ENCODE measurements at places on chromosomes 11 and 22. TPM values are rescaled to one million over a fixed set of nuclear protein-coding genes. Genes with fewer than 3 reads are reported as not detected.

The MUC2 gene
- not detected for total RNA-seq

The GSTT2B gene
- not detected for total RNA-seq

- H3K4me3 ChIP-seq: no peak overlapping the region
- no peak for DNase-seq
- H3K27me3 ChIP-seq: no peaks in the 10 kb centered on the region
- H3K36me3 ChIP-seq: no peaks in the 10 kb centered on the region
Observed at GRCh38 chr11:122344215-122344614, 228.2 kb upstream of the BLID start.

GRCh38 chr11:92246630-92247029 lies 22.0 kb downstream of the FAT3 start:
- no peaks in the 10 kb centered on the region for H3K36me3 ChIP-seq
- no peak for DNase-seq
- no peaks in the 10 kb centered on the region for H3K27me3 ChIP-seq

DNA sequence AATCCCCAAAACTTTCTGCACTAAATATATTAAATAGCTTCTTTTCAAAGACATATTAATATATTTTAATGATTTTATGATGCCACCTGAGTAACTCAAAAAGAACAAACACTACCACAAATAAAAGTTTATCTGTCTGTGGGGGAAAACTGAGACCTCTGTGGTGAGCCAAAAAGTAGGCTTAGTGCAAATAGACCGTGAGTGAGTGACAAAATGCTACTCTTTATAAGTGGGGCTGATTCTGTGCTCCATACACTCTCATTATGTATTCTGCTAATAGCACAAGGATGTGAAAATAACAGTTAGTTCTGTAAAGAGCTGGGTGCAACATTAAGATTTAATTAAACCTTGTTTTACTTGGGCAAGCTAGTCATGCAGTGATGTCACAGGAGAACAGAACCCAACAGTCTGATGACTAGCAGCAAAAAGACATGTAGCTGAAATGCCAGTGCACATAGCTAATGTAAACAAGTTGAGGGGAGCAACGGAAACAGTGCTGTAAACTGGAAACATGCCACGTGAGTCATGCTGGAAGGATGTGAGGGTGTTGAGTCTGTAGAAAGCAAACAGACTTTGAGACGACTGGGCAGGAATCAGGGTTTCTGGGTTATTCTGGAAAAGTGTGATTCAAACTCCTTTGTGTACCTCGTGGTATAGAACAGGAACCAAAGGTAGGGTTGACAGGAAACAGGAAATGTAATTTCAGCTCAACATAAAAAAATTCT lies 1130.4 kb downstream of the LRRC4C start:
- H3K36me3 ChIP-seq: no peaks in the 10 kb centered on the region
- H3K4me3 ChIP-seq: no peak overlapping the region
- H3K27ac ChIP-seq: no peak overlapping the region
- no peak for DNase-seq
- H3K27me3 ChIP-seq: no peaks in the 10 kb centered on the region

GRCh38 chr11:61098778-61099177 lies 3.5 kb upstream of the CD5 start:
- no peak overlapping the region for H3K4me3 ChIP-seq
- H3K27me3 ChIP-seq: no peaks in the 10 kb centered on the region
- H3K27ac ChIP-seq: no peak overlapping the region
- H3K4me1 ChIP-seq: peaks cover 28% of the 10 kb centered on the region
- H3K36me3 ChIP-seq: no peaks in the 10 kb centered on the region

DNA sequence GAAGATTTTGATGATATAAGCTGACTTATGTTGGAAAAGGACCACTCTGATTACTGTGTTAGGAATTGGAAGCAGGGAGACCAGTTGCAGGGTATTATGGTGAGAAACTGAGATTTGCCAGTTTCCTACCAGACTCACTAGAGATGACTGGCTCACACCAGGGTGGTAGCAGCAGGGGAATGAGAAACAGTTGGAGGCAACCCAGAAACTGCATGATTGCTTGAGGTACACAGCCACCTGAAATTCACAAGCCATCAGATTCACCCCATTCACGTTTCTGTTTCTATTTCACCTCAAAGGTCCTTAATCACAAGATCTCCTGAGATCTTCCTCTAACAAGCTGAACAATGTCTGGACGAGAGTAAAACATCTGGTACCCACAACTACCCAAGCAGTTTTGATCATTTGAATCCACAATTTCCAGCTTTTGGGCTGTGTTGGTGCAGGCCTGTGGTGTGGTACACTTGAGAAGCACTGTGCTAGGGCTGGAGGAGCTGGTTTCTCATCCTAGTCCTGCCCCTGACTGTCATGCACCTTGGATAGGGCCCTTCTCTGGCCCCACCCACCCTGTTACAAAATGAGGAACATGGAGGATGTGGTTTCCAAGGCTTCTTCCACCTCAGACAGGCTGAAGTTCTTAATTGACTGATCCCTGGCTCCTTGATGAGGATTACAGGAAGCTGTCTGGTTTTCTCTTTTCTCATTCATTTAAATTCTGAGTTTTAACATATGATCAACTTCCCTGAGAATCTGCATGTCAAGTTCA lies 233.4 kb downstream of the INSC start:
- no peaks in the 10 kb centered on the region for H3K4me1 ChIP-seq
- H3K36me3 ChIP-seq: no peaks in the 10 kb centered on the region
- DNase-seq: no peak
- H3K27me3 ChIP-seq: no peaks in the 10 kb centered on the region
- no peak overlapping the region for H3K27ac ChIP-seq
- no peak overlapping the region for H3K4me3 ChIP-seq

- peaks cover 23% of the 10 kb centered on the region for H3K27me3 ChIP-seq
- no peak overlapping the region for H3K4me3 ChIP-seq
- H3K36me3 ChIP-seq: no peaks in the 10 kb centered on the region
- H3K27ac ChIP-seq: no peak overlapping the region
Observed at GRCh38 chr22:50262460-50262911, 1.0 kb upstream of the MAPK12 start.

DNA sequence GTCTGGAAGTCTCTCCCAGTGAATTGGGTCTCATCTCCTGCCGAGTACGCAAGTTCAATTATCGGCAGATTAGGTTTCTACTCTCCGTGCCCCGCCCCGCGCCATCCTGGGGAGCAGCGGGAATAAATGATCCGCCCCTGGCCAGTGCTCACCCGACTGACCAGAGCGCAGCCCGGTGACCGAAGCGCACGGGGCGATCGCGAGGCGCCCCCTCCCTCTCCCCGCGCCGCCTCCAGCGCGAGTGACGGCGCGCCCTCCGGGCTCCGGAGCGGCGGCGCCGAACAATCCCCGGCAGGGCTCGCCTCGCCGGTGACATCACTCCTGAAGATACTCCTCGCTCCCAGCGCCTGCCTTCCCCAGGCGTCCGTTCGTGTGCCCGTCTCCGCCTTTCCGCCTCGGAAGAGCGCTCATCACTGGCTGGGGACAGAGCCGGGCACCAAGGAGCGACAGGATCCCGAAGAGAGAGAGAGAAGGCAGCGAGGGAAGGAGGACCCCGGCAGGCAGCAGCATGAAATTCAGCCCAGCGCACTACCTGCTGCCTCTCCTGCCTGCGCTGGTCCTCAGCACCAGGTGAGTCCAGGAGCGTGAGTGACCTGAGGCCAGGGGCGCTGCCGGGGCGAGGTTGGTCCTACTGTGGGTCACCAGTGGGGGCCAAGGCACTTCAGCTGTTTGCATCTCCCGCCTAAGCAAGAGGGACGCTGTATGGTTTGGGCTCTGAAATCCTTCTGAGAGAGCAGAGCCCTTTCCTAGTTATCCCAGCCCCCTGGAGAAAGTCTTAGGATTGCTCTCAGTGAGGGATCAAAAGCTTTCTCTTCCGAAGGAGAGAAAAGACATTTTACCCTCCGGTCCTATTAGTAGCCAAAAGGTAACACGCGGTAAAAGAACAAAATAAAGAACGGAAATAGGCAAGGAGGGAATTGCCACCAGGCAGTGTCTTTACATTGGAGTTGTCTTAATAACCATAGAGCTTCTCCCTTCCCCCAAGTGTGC lies at the start of gene LUZP2:
Gene LUZP2 (plus strand): TSS at position 318 of the 990 bp plus-strand sequence.
- H3K36me3 ChIP-seq: no peaks in the 10 kb centered on the region
- peaks cover 3% of the 10 kb centered on the region for H3K27me3 ChIP-seq
- no peak for DNase-seq
- no peak within 1 kb of the TSS for H3K27ac ChIP-seq
- H3K4me3 ChIP-seq: no peak within 1 kb of the TSS

- no peaks in the 10 kb centered on the region for H3K27me3 ChIP-seq
- H3K27ac ChIP-seq: no peak overlapping the region
- H3K4me3 ChIP-seq: no peak overlapping the region
- no peak for DNase-seq
- H3K36me3 ChIP-seq: peaks cover 53% of the 10 kb centered on the region
Observed at GRCh38 chr11:12216671-12217374, 106.4 kb downstream of the MICAL2 start.

The GRM5 gene
- total RNA-seq: not detected

DNA sequence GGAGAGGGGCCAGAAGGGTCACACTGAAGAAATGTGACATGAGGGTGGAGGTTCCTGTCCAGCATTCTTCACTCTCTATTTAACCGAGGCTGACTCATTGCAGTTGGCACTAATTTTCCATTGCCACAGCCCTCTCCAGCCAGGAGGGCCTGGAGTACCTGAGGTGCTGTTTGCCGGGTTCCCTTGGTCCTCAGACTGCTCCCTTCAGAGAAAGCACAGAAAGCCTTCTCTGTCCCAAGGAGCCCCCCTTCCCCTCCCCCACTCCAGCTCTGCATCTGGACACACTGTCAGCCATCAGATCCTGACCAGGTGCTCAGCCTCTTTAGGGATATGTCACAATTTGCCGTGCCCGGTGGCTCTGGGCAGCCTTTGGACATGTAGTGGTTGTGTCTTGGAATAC lies 3.2 kb upstream of the C11orf91 start:
- H3K27ac ChIP-seq: no peak overlapping the region
- no peaks in the 10 kb centered on the region for H3K27me3 ChIP-seq
- H3K36me3 ChIP-seq: no peaks in the 10 kb centered on the region
- peaks cover 17% of the 10 kb centered on the region for H3K4me1 ChIP-seq
- H3K4me3 ChIP-seq: no peak overlapping the region

DNA sequence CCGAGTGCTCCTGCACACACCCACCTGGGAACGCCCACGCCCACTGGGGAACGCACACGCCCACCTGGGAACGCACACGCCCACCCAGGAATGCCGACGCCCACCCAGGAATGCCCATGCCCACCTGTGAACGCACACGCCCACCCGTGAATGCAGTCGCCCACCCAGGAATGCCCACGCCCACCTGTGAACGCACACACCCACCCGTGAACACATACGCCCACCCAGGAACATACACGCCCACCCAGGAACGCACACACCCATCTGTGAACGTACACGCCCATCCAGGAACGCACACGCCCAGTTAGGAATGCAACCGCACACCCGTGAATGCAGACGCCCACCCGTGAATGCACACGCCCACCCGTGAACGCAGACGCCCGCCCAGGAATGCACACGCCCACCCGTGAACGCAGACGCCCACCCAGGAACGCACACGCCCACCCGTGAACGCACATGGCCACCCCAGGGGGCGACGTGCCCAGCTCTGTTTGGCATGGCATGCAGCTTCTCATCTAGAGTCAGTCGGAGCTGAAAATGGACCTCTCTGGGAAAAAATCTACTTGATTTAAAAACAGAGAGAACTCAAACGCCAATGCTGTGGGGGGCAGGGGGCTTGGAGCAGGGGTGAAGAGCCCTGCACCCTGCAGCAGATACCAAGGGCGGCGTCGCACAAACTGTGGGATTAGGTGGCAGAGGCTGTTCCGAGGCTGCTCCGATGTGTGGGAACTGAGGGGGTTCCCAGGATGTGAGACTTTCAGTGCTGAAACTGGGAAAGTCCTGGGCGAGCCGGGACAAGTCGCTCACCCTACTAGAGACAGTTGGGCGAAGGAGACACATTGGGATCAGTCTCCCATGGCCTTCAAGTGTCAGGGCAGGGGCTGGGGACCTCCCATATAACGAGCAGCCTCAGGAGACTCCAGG lies 83.3 kb downstream of the MYEOV start:
- H3K4me3 ChIP-seq: no peak overlapping the region
- H3K27ac ChIP-seq: no peak overlapping the region
- H3K4me1 ChIP-seq: no peaks in the 10 kb centered on the region
- no peak for DNase-seq

The FZD4 gene
- total RNA-seq: not detected

GRCh38 chr11:70755410-70756158 lies 357.3 kb downstream of the CTTN start:
- H3K27ac ChIP-seq: no peak overlapping the region
- H3K4me3 ChIP-seq: no peak overlapping the region
- H3K4me1 ChIP-seq: peaks cover 7% of the 10 kb centered on the region
- peaks cover 10% of the 10 kb centered on the region for H3K27me3 ChIP-seq

The GNG3 gene
- total RNA-seq: not detected

- H3K27me3 ChIP-seq: no peaks in the 10 kb centered on the region
- no peak for DNase-seq
- no peak overlapping the region for H3K4me3 ChIP-seq
- no peak overlapping the region for H3K27ac ChIP-seq
- H3K4me1 ChIP-seq: no peaks in the 10 kb centered on the region
Observed at GRCh38 chr11:9493492-9493891, 32.7 kb downstream of the ZNF143 start.

The PHF5A gene
- total RNA-seq: 44.2 TPM

GRCh38 chr11:5369789-5370188 lies 13.8 kb upstream of the OR51M1 start:
- no peaks in the 10 kb centered on the region for H3K4me1 ChIP-seq
- no peaks in the 10 kb centered on the region for H3K36me3 ChIP-seq
- no peak overlapping the region for H3K4me3 ChIP-seq
- H3K27ac ChIP-seq: no peak overlapping the region
- no peaks in the 10 kb centered on the region for H3K27me3 ChIP-seq
- DNase-seq: no peak

The TLCD5 gene
- not detected for total RNA-seq

DNA sequence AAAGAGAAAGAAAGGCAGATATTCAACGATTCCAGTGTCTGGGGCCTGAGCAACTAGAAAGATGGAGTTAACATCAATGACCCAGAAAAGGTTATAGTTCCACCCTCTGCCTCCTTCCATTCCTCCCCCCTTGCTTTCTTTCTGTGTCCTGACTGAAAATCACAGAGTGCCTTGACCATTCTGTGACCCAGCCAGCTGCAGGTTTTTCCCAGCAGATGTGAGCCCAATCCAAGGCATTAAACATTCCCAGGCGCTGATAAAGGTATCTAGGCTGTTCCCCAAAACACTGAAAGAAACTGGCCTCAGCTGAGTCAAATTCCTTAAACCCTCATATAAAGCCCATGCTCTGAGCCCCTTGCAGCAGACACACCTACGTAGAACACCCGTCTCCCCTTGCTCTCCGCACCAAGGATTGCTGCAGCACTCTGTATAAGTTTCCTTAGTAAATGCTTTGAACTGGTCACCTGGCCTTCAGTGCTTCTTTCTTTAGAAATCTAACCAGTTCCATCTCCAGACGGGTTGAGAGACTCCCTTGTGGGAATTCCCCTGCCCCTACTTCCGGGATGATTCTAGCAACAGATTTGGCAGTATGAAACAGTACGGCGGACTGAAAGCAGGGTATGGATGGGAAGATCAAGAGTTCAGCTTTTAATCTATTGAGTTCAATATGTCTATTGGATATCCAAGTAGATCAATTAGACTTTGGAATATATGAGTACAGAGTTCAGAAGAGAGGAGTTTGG lies 48.8 kb upstream of the ZC3H12C start:
- no peak overlapping the region for H3K27ac ChIP-seq
- H3K4me1 ChIP-seq: no peaks in the 10 kb centered on the region
- H3K27me3 ChIP-seq: peaks cover 3% of the 10 kb centered on the region
- no peaks in the 10 kb centered on the region for H3K36me3 ChIP-seq
- DNase-seq: no peak

GRCh38 chr22:44524806-44525205 lies 26.8 kb upstream of the RTL6 start:
- no peaks in the 10 kb centered on the region for H3K4me1 ChIP-seq
- peaks cover 2% of the 10 kb centered on the region for H3K27me3 ChIP-seq
- H3K36me3 ChIP-seq: no peaks in the 10 kb centered on the region
- no peak overlapping the region for H3K27ac ChIP-seq

- no peak overlapping the region for H3K27ac ChIP-seq
- peaks cover 67% of the 10 kb centered on the region for H3K4me1 ChIP-seq
- DNase-seq: peak; percentile 57
- H3K4me3 ChIP-seq: no peak overlapping the region
- H3K27me3 ChIP-seq: no peaks in the 10 kb centered on the region
Observed at GRCh38 chr11:85756401-85757200, 54.3 kb downstream of the SYTL2 start.

All from CD4-positive, alpha-beta T cell (primary cell).